ENCODE measurements at places on chromosomes 4 and X.

GRCh38 chr4:158667651-158668198 lies 4.0 kb downstream of the C4orf46 start:
- DNase-seq: peak; percentile 24

- no peak for DNase-seq
Measured at GRCh38 chrX:10157032-10157341, 212 bp downstream of the CLCN4 start.

DNA sequence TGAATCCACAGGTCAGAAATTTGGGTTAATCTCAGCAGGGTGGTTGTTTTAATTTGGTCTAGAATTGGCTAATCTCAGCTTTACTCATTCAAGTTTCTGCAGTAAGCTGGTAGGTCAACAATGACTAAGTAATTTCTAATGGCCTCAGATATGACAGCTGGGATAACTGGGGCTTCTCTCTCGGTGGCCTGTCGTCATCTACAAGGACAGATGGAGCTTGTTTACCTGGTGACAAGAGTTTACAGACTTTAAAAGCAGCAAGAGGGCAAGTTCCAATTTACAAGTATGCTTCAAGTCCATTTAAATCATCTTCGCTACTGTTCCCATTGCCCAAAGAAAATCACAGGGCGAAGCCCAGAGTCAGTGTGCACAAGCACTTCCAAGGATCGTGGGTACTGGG lies 453.9 kb downstream of the PDHA2 start:
- DNase-seq: no peak

DNA sequence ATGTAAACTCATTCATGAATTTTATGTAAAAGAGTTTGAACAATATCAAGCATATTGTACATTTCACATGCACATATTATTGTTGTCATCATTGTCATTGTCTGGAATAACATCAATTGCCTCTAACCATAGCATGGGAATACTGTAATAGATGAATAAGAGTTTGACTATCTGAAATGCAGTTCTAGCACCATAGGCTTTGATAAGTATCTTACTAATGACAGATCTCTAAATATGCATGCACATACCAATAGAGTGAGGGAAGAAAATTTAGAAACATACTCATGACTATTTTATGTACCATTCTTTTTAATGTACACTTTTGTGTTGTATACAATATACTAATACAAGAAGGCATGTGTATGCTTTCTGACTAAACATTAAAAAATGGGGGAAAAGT lies 161.6 kb upstream of the SPRY1 start:
- DNase-seq: no peak

- DNase-seq: no peak
Measured at GRCh38 chr4:22246847-22247246, 269.0 kb downstream of the ADGRA3 start.

- peak; percentile 25 for DNase-seq
Measured at GRCh38 chr4:184382189-184382846, 92.0 kb downstream of the IRF2 start.

DNA sequence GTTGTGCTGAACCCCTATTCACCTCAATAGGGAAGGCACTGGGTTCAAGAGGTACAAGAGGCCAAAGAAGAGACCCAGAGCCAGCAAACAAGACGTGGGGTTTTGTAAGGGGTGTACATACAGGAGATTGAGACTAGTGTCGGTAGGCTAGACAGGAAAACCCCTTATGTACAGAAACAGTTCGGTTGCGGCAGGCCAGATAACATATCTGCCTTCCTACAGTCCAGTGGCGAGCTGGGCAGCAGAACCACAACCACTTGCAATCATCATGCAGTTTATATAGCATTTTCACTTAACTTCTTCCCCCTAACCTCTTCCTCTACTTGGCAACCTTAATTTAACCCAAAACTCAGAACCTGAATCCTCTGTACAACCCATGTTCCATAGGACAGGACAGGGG lies 422.2 kb downstream of the PDHA2 start:
- DNase-seq: no peak

DNA sequence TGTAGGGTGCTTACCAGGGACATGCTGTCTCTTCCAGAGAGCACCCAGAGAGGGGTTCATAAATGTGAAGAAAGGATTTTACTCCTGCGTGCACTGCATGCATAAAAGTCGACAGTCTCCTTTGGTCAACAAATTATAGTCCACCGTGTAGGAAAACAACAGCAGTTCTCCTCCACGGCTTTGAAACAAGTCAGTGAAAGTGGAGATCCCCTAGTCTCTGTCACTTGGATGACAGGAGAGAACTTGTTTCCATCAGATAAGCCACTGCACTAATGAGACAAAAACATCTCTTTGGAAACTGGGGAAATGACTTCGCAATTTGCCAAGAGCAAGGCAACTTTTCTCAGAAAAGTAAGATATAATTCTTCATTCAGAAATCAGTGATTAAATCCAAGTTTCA lies 9.7 kb downstream of the UNC5C start:
- DNase-seq: no peak

GRCh38 chr4:6308899-6309643 lies 39.4 kb downstream of the WFS1 start:
- peak; percentile 42 for DNase-seq

DNA sequence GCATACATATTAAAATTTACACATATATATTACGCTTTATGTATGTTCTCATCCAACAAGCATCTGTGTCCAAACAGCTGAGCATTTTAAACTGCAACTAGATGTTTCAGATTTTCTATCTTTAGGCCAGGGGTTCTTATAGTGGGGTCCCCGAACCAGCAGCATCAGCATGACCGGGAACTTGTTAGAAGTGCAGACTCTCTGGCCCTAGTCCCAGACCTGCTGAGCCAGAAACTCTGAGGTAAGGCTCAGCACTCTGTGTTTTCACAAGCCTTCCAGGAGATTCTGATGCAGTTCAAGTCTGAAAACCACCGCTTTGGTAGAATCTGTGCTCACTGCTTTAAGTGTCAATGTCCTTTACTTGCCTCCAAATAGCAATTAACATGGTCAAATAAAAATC lies 266.2 kb upstream of the CASK start:
- no peak for DNase-seq
